ENCODE measurements at places on chromosomes 1 and 21.
A peak's percentile ranks its signal among the peaks of the same experiment; 100 is the strongest.

- DNase-seq: peak; percentile 80
Observed at GRCh38 chr1:202184750-202185460, 8.7 kb upstream of the LGR6 start.

DNA sequence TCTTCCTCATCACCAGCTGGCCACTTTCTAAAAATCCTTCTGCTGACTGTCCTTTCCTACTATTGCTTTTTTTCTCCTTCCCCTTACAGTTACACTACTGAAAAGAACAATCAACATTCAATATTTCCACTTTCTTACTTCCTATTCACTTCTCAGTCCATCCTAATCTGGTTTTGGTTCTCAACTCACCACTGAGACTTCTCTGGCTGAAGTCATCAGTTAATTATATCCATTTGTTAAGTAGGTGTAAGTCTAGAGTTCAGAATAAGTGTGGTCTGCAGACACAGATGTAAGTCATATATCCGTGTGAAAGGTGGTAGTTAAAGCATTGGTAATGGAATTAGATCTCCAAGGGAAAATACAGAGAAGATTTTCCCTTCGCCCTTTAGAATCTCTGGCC lies 21.4 kb downstream of the PEA15 start:
- DNase-seq: no peak

DNA sequence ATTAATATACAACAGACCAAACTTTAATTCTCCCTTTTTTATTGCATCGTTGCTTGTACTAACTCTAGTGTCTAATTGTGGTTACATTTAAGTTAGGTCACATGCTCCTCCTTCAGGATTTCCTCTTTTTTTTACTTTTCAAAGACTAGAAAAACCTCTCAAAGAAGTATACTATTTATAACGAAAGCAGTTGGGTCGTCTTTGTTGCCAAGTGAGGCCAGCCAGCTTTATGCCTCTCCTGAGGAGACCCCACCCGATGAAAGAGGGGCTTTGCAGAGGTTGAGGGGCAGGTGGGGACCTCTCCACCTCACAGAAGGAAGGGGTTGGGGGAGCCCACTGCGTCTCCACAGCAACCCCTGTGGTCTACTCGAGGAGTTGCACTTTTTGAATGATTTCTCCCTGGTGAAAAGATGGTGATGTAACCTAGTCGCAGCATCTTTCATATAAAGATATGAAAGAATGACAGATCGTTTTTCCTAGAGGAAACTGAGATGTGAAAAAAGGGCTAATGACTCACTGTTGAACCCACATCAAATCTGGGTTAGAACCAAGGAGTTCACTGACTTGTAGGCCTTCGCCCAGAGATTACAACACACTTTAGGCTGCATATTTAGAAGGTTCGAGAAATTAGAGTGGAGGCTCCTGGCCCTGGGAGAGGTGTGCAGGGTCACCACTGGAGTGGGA lies 6.4 kb downstream of the TGFB2 start:
- DNase-seq: no peak

GRCh38 chr1:180519846-180520245 lies 17.5 kb upstream of the ACBD6 start:
- DNase-seq: no peak

GRCh38 chr21:31022306-31022705 lies 16.0 kb downstream of the KRTAP19-8 start:
- DNase-seq: no peak

DNA sequence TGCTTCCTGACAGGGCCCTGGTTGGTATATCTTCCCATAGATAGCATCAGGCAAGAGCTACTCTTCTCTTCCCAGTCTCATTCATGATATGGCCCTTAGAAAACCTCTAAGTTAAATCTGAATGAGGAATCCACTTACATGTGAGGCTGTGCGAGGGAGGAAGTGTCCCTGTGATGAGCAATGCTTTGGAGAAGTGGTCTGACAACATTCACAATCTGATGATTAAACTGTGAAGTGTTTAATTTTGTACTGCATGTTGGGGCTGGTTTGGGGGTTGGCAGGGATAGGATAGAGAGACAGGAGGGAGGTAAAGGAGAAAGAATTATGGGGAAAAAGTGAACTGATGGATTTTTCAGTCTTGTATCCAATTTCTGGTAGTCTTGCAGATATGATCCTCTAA lies 421.2 kb upstream of the DAB1 start:
- DNase-seq: no peak

GRCh38 chr1:39184354-39184818 lies 20.1 kb upstream of the MACF1 start:
- DNase-seq: no peak

DNA sequence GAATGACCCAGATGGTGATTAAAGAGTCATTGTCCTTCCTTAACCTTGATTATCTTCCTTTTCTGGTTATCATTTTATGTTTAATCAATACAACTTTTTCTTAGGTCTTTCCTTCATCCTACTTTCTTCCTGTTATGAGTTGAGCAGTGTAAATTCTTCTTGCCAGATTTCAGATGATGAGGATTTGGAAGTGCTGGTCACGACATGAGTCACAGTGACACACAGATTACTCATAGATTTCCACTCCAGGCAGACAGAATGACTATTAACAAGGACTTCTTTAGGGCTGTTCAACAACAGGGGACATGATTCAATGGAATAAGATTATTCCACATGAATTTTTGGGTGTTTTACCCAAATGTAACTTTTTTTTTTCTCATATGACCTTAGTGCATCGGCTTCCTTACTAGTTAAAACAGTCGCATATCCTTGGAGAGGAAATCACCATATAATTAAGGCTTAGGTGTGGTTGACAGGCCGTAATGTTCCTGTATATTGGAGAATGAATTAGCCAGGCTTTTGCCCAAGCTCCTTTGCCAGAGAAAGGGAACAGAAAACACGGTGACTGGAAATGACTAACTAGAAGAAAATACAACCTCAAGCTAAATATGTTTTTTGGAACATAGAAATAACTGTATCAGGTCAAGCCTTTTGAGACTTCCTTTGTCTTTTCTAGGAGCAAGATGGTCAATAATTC lies 44.2 kb downstream of the PRRX1 start:
- DNase-seq: no peak

GRCh38 chr1:79969886-79970285 lies 963.4 kb upstream of the ADGRL4 start:
- no peak for DNase-seq

DNA sequence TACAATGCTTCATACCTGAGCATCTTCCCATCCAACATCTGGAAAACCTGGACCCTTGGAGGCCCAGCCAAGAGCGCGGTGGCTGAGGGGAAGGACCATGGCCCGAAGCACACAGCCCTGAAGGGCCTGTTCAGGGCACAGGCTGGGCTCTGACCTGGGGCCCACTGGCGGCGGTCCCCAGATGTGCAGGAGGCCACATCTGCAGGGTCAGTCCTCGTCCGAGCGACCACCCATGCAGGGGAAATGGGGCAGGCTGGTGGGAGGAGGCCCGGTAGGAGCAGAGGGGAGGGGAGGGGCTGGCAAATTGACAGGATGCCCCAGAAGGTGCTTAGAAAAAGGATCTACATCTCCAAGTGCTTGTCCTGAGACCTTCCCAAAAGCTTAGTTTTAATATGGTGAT lies 59.9 kb downstream of the DISP3 start:
- DNase-seq: no peak

DNA sequence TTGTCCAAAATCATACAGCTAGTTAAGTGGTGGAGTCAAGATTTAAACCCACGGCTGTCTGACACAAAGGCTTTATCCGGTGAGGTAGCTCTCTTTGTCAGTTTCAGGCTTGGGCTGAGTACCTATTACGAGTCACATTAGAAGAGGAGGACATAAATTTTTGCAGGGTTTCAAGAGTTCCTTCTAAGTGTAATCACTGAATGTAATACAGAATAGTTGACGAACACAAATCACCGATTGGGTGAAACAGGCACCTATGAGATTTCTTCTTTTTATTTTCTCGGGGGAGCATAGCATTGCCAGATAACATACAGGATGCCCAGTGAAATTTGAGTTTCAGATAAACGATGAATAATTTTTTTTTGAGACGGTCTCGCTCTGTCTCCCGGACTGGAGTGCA lies 847 bp downstream of the PSMD4 start:
- DNase-seq: no peak

- no peak for DNase-seq
Observed at GRCh38 chr1:33433509-33434362, 2.8 kb upstream of the PHC2 start.

All from heart right ventricle (tissue), 16 donors.